ENCODE measurements at places on chromosomes 6 and 20.

DNA sequence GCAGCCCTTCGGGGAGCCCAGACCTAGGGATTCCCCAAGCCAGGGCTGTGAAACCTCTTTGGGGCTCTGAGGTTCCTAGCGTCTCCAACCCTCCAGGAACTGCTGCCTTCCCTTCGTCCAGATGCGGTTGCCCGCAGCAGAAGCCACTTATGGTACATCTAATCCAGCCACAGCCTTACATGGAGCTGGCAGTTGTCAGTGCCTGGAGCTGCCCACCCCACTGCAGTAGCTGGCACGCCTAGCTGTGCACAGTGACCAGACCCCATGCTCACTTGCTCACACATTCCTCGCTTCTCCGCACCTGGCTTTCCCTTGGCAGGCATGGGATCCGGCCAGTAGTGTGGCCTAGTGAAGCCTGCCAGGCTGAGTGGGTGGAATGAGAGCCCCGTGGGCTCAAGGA is 547.6 kb downstream of the TBC1D32 start:
- no peaks in the 10 kb centered on the region for H3K36me3 ChIP-seq
- no peak overlapping the region for H3K27ac ChIP-seq
- no peaks in the 10 kb centered on the region for H3K4me1 ChIP-seq
- no peaks in the 10 kb centered on the region for H3K27me3 ChIP-seq
- H3K4me3 ChIP-seq = no peak overlapping the region

DNA sequence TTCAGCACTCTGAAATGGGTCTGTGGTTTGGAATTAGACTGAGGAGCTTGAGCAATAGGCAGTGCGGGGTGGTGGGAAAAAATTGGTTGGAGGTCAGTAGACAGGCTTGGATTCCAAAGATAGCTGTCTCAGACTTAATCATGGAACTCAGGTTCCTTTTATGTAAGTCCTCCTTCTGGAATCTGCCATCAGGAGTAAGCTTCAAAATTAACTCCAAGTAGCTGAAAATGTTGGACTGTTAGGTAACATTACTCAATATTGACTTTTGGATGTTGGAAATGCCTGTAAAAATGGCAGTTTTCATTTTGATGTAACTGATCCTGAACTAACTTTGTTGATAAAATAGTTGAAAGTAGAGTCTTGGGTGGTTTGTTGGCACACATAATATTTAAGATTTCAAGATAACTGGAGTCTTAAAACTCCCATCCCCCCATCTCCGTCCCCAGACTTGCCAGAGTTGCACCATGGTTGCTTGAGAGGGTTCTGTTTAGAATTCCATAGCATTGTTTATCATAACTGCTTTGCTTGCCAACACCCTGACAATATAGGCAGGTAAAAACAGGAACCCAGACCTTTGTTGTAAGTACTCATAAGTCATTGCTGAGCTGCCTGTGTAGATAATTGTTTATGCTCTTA is 83.0 kb downstream of the PHF20 start:
- no peak for DNase-seq
- no peaks in the 10 kb centered on the region for H3K4me1 ChIP-seq
- H3K27ac ChIP-seq = no peak overlapping the region
- H3K36me3 ChIP-seq = peaks cover 49% of the 10 kb centered on the region
- no peaks in the 10 kb centered on the region for H3K27me3 ChIP-seq

GRCh38 chr20:63653041-63653973 is at the start of gene STMN3:
TSS of gene STMN3 (minus strand) at chr20:63653424. CDS start at chr20:63653345, 79 bp downstream.
- peaks cover 34% of the 10 kb centered on the region for H3K4me1 ChIP-seq
- no peaks in the 10 kb centered on the region for H3K36me3 ChIP-seq
- H3K27ac ChIP-seq = peak within 1 kb of the TSS; percentile 38
- DNase-seq = peak; percentile 92
- peak within 1 kb of the TSS; percentile 69 for H3K4me3 ChIP-seq
- no peaks in the 10 kb centered on the region for H3K27me3 ChIP-seq

GRCh38 chr6:133184798-133185372 is 56.3 kb upstream of the EYA4 start:
- no peak overlapping the region for H3K27ac ChIP-seq
- H3K4me1 ChIP-seq = no peaks in the 10 kb centered on the region
- peak; percentile 33 for DNase-seq
- no peak overlapping the region for H3K4me3 ChIP-seq
- no peaks in the 10 kb centered on the region for H3K27me3 ChIP-seq
- no peaks in the 10 kb centered on the region for H3K36me3 ChIP-seq

DNA sequence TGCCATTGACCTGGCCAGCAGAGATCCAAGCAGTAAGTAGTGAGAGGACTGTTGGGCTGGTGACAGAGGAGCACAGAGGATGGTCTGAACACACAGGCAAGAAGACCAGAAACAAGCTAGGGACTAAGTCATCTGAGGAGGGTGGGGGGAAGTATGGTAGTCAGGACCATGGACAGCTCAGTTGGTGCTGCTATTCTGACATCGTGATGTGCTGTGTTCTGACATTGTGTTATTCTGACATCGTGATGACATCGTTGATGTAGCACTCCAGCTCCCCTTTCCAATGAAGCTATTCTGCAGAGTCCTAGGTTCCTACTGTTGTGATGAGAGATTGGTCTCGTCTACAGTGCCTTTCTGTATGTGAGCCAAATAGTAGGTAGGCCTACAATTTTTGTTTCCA is 28.7 kb downstream of the CFAP206 start:
- H3K27ac ChIP-seq = no peak overlapping the region
- H3K27me3 ChIP-seq = no peaks in the 10 kb centered on the region
- no peak overlapping the region for H3K4me3 ChIP-seq

DNA sequence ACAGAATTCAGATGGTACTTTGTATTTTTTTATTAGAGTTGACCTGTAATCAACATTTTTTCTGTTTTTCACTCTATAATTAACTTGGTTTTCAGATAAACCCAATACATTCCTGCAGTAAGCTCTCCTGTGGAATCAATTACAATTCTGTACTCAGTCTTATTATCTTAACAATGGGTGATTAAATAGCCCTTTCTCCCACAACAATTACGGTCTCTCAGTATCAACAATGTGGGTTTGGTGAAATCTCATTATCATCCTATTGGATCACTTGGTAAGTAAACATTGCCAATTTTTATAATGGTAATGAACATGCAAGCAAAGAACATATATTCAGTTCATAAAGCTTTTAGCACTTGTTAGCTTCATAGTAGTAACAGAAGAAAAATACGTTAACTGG is 438.9 kb upstream of the EPHA7 start:
- no peak for DNase-seq
- H3K4me3 ChIP-seq = no peak overlapping the region
- no peaks in the 10 kb centered on the region for H3K4me1 ChIP-seq

DNA sequence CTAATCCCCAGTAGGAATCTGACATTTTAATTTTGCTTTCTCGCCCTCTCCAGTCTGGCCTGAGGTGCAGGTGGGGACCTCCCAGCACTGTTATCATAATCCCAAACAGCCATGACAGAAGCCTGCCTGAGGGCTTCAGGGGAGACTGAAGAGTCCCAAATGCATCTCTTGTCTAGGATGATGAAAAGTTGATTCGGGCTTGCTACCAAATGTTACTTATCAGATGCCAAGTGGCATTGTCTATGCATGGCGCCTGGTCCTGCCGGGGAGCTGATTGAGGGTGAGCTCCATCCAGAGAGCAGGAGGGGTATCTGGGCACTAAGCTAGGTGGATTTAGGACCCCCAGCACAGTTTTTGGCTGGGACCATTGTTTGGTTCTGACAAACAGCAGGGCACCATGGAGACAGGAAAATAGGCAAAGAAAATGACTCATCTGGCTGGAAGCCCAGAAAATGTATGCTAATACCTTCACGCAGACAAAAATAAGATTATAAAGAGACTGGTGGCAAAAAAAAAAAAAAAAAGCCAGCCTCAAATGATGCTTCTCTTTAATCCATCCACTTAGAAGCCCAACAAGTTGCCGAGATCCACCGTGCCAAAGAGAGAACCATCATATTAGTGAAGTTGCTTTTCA is 513.7 kb upstream of the SULF2 start:
- DNase-seq = peak; percentile 91
- no peak overlapping the region for H3K4me3 ChIP-seq
- peak overlapping the region; percentile 2 for H3K27ac ChIP-seq
- peaks cover 13% of the 10 kb centered on the region for H3K4me1 ChIP-seq
- H3K36me3 ChIP-seq = no peaks in the 10 kb centered on the region
- H3K27me3 ChIP-seq = peaks cover 27% of the 10 kb centered on the region

GRCh38 chr20:42492290-42492689 is 697.4 kb downstream of the PTPRT start:
- H3K27me3 ChIP-seq = no peaks in the 10 kb centered on the region
- H3K4me1 ChIP-seq = no peaks in the 10 kb centered on the region
- H3K36me3 ChIP-seq = no peaks in the 10 kb centered on the region
- DNase-seq = no peak
- H3K27ac ChIP-seq = no peak overlapping the region
- H3K4me3 ChIP-seq = no peak overlapping the region

GRCh38 chr6:25218346-25218745 is 60.8 kb upstream of the CARMIL1 start:
- H3K27ac ChIP-seq = no peak overlapping the region
- H3K36me3 ChIP-seq = no peaks in the 10 kb centered on the region
- no peak overlapping the region for H3K4me3 ChIP-seq

GRCh38 chr20:23331450-23332350 is 18.9 kb upstream of the NXT1 start:
- no peaks in the 10 kb centered on the region for H3K36me3 ChIP-seq
- H3K4me1 ChIP-seq = peaks cover 10% of the 10 kb centered on the region
- no peak for DNase-seq
- H3K27ac ChIP-seq = no peak overlapping the region
- no peaks in the 10 kb centered on the region for H3K27me3 ChIP-seq

- H3K36me3 ChIP-seq = peaks cover 9% of the 10 kb centered on the region
- no peak for DNase-seq
- no peaks in the 10 kb centered on the region for H3K27me3 ChIP-seq
- H3K4me3 ChIP-seq = no peak overlapping the region
Observed at GRCh38 chr6:159665868-159666635, 27.0 kb downstream of the SOD2 start.

DNA sequence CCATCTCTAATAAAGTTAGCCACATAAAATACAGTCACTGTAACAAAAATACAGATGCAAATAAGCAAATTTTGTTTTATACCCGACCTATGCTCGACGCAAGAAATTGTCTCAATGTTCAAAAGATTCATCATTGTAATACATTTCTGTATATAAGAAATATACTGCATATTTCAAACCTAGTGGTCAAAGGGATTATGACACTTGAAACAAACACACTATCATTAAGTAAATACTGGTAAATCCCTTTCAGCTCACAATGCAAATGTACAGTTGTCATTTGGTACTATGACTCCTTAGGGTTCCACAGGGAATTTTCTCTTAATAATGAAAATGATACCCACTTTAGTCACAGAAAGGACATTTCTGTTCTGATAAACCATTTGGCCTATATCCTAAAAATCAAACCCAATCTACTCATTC is 2.2 kb downstream of the HIVEP2 start:
- no peaks in the 10 kb centered on the region for H3K27me3 ChIP-seq
- peak; percentile 76 for DNase-seq
- peaks cover 5% of the 10 kb centered on the region for H3K4me1 ChIP-seq
- no peak overlapping the region for H3K27ac ChIP-seq

DNA sequence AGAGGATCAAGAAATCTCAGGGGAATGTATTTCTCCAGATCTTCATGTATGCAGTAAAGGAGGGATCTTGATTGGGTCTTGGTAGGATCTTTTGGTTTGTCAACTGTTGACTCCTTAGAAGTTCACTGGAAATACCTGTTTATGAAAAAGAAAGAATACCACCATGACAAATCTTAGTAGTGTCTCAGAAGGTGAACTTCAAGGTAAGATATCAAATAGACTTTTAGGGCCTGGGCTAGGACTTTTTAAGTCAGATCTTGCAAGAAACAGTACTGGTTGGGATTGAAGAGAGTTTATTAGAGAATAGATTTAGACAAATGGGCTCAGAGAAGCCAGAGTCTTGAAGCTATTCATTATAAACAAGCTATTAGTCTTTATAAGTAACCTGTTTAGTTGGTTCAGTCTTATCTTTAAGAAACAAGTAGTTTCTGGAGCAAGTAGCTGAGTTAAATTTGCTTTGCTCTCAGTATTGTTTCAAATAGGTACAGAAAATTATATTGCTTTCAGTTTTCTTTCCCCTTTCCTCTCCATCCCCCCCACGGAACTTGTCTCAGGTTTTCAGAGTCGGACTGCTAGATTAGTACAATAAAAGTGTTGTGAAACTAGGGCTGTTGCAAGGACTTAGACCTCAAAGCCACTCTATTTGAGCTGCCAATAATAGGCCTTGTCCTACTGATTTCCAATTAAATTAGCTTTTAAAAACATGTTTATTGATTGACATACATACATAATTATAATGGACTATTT is 529.1 kb upstream of the CITED2 start:
- no peak overlapping the region for H3K27ac ChIP-seq
- DNase-seq = no peak
- H3K4me1 ChIP-seq = no peaks in the 10 kb centered on the region
- no peak overlapping the region for H3K4me3 ChIP-seq
- H3K27me3 ChIP-seq = no peaks in the 10 kb centered on the region
- H3K36me3 ChIP-seq = no peaks in the 10 kb centered on the region

GRCh38 chr20:942611-943010 is 26.5 kb upstream of the ANGPT4 start:
- no peaks in the 10 kb centered on the region for H3K27me3 ChIP-seq
- H3K36me3 ChIP-seq = no peaks in the 10 kb centered on the region
- H3K4me3 ChIP-seq = no peak overlapping the region
- no peaks in the 10 kb centered on the region for H3K4me1 ChIP-seq
- DNase-seq = no peak

DNA sequence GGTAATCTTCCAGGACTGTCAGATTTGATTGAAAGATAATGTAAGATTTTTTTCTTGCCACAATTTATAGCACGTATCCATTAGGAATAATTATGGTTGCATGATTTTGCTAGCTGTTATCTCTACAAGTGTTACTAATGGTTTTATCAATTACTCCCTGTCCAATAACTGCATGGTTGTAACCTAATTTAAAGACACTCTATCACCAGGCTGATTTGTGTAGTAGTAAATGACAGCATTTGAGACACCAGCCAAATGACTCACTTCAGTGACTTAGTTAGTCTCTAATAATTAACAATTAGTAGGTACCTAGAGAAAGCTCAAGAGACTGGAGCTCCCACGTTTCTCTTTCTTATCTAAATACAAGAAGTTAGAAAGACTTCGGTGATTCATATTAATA is 453.8 kb upstream of the POU3F2 start:
- H3K4me3 ChIP-seq = no peak overlapping the region
- no peak overlapping the region for H3K27ac ChIP-seq
- no peaks in the 10 kb centered on the region for H3K27me3 ChIP-seq
- no peaks in the 10 kb centered on the region for H3K4me1 ChIP-seq

DNA sequence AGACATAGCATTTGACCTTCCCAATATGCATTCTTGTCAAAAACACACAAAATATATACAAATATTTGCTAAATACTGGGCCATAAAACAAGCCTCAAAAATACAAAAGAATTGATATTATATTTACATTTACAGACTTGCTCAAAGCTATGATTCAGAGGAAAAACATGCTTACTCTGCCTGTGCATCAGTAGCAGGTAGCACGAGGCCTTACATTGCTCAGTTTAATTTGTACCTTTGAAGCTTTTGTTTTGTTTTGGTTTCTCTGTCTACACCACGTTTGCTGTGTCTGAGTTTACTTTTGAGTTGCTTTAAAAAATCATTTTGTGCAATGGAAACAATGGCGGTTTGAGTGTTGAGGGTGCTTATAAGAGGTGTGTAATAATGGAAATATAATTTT is 99.3 kb downstream of the PHF3 start:
- H3K27ac ChIP-seq = no peak overlapping the region
- no peaks in the 10 kb centered on the region for H3K4me1 ChIP-seq
- H3K4me3 ChIP-seq = no peak overlapping the region

GRCh38 chr6:40543776-40544175 is 43.4 kb downstream of the LRFN2 start:
- no peaks in the 10 kb centered on the region for H3K36me3 ChIP-seq
- H3K27me3 ChIP-seq = peaks cover 37% of the 10 kb centered on the region
- no peak overlapping the region for H3K27ac ChIP-seq
- no peak overlapping the region for H3K4me3 ChIP-seq

All from mesenchymal stem cell (in vitro differentiated cells and primary cell).